Type B pancreatic cell (in vitro differentiated cells): ENCODE measurements at places on chromosomes 7 and 10. TPM values are rescaled to one million over a fixed set of nuclear protein-coding genes. Genes with fewer than 3 reads are reported as not detected.

DNA sequence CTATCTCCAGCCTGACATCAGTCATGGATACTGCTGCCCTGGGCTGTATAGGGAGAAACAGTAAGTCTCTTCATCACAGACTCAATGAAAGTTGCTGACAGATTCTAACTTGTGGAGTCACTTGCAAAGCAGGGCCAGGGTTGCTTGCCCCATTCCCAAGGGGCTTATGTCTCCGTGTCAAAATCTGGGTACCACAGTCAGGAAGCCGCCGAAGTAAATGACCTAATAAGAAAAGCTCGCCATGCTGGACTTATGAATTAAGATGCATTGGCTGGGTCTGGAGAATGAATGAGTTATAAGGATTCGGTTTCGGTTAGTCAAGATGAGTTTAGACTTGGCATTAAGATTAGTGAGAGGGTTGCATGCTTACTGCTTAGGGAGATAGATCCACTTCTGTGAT lies 10.8 kb upstream of the OR6V1 start:
- DNase-seq = no peak

Gene FAM170B
- not detected in 2 replicates for total RNA-seq

Gene MUC3A
- total RNA-seq = 8.2 and 23.5 TPM in 2 replicates

DNA sequence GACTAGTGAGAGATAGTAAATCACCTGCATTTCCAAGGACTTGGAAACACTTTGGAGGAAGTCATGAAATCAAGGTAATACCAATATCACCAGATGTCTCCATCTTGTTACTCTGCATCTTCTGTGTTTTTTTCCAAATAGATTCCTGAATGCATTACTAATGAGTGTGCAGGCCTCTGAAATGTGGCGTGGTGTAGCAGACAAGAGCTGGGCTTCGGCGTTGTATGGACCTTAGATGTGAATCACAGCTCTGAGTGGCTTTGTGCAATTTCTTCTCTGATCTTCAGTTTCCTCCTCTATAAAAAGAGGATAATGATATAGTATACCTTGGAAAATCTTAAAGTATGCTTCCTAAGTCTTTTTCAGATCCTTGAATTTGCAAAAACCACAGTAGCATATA lies 9.6 kb upstream of the MYPN start:
- no peak for DNase-seq

GRCh38 chr10:102322914-102323313 lies 72.6 kb upstream of the NFKB2 start:
- no peak for DNase-seq

Gene GBF1
- total RNA-seq = 48.7 and 61.9 TPM in 2 replicates

Gene C10orf88
- 8.1 and 13.0 TPM in 2 replicates for total RNA-seq

GRCh38 chr10:113362645-113363091 lies 190.2 kb upstream of the HABP2 start:
- DNase-seq = no peak

DNA sequence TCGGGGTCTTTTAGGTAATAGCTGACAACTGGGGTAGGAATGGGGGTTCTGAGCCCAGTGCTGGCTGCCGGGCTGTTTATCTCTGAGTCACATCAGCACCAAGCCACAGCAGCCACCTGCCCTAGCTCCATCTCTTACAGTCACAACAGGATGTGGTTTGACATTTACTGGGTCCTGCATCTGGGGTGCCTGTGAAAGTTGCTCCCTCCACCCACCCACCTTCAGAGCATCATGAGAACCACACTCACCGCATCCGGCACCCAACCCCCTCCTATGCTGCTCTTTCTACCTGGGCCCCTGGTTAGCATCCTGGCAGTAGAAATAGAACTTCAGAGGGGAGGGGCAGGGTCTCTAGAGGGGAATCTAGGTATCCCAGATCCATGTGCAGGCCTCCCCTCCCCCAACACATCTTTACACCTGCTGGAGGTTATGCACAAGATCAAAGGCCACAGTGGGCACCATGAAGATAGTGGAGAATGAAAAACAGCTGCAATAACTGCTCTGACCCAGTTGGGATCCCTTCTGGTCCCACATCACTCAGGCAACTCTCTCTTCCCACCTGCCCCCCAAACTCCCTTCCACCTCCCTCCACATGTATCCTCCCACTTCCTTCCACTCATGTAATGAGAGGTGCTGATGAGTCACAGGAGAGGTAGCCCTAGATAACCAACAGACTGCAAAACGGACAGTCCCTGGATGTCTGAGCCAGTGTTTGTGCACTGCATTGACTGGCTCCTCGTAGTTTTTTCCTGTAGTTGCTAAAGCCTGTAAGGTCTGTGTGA lies 38.2 kb downstream of the PRSS2 start:
- DNase-seq = no peak

Gene GPR85
- 0.81 and 5.0 TPM in 2 replicates for total RNA-seq

- DNase-seq = no peak
These were observed 135.6 kb downstream of the ATE1 start for GRCh38 chr10:121792198-121792597.
